CD4-positive, alpha-beta T cell treated with Interleukin-17A for 1 hour (primary cell): ENCODE measurements at places on chromosomes 3 and 15.

DNA sequence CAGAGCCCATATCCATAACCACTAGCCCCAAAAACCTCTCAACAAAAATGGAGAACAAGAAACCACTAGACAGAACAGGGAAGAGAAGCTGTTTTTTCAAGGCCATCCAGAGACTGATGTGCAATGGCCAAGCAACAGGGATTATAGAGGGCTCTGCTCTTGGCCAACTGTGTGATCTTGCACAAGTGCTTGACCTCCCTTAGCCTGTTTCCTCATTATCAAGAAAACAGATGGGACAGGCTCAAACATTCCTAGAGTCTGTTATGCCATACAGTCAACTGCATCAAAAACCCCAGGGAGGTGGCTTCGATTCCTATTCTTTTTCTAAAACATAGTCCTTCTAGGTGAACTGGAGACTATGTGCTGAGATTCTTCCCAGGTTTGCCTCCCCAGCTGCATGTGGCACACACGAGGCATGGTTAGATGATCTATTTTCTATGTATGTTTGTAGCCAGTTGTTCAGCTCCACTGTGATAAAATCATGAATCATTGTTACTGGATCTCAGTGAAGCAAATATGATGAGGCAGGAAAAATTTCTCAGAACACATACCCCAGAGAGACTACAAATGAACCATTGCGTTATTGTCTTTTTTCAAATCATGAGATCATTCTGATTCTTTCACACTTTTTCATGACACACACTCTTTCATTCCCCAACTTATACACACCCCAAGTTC is 132.9 kb upstream of the TGFBR2 start:
- DNase-seq, result no peak

GRCh38 chr15:92499731-92500530 is 106.2 kb downstream of the ST8SIA2 start:
- DNase-seq, result no peak

GRCh38 chr15:40325700-40326099 is 2.2 kb downstream of the INAFM2 start:
- no peak for DNase-seq

GRCh38 chr3:127717357-127718244 is 44.8 kb downstream of the ABTB1 start:
- no peak for DNase-seq

- no peak for DNase-seq
These were observed 76.4 kb upstream of the SCN5A start for GRCh38 chr3:38725726-38726419.

DNA sequence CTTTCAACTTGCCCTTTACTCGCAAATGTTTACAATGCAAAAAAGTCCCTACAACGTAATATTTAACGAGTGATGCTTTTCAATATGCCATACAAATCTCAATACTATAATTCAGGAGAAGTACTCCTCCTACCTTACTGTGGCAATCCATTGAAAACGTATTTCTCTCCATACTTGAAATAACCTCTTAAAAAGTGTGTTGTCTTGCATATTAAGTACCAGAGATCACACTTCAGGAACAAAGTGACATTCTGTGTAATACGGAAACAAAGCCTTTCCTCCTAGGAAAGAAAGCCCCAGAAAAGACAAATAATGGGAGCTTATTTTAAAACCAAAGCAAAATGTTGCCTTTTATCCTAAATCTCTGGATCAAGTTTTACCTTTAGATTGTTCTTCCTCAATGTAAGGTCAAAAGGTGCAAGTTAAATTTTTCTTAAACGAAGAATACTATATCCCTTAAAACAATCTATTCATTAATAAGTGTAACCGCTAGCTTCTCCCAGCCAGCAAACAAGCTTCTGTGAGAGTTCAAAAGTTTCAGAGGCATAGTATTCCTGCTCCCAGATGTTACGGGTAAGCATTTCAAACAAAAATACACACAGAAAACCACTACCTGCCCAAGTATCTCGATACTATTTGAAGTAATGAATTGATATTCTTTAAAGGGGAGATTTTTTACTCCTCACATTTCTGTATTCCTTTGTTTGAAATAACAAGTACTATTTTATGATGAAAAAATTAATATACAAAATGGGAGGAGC is 1.7 kb downstream of the TJP1 start:
- DNase-seq, result no peak

- DNase-seq, result no peak
These were observed 133.2 kb downstream of the ANXA2 start for GRCh38 chr15:60264566-60264965.

- DNase-seq, result peak; percentile 53
These were observed 216.9 kb downstream of the IGSF11 start for GRCh38 chr3:118817748-118818165.

GRCh38 chr15:79930516-79930915 is 33.7 kb upstream of the MTHFS start:
- no peak for DNase-seq

GRCh38 chr15:31262143-31262530 is 64.5 kb upstream of the KLF13 start:
- DNase-seq, result no peak

GRCh38 chr15:60573936-60574335 is 95.0 kb upstream of the ICE2 start:
- peak; percentile 78 for DNase-seq

GRCh38 chr3:193983846-193984818 is 151.8 kb upstream of the HES1 start:
- no peak for DNase-seq

GRCh38 chr3:126028096-126028495 is 55.8 kb downstream of the SLC41A3 start:
- DNase-seq, result no peak

DNA sequence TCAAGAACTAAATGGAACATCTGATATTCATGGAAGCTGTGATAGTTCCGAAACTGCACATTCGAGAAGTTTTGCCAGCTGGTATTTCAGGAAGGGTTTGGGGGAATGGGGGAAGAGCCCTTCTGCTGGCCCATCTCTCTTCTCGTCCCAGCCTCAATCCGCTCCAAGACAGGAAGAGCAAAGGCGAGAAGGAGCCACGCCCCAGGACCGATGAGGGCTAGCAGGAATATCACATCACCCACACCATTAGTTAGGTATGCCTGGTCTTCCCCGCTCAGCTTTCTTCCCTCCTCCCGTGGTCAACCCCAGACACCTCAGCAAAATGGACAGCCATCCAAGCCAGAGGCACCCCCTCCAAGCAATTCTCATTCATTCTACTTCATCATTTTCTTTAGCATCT is 14.9 kb upstream of the PCSK6 start:
- no peak for DNase-seq

DNA sequence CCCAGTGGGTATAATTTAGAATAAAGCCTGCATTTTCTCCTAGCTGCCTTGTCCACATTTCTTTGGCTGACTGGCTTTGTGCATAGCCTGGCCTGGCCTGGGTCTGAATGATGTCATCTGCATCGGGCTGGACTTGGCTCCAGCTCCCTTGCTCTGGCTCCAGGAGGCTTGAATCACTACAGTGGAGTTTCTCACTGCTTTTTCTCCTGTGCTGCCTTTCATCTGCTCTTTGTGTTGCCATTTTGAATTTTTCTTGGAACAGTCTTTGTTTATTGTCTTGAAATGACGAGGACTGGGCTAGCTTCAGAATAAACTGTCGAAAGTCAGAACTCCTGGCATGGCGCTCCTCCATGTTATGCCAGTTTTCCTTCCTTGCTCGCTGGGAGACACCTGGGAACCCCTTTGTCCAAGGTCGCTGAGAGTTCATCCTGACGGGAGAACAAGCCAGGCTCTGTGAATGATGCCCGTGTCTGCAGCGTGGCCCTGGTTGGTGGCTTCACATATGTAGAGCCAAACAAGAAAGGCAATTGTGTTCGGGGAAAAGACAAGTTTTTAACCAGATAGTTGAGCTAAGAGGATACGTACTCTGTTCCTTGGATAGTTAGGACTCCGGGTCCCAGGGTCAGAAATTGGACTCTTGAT is 258.9 kb downstream of the PDZRN3 start:
- DNase-seq, result no peak

GRCh38 chr15:85488997-85489396 is 108.6 kb downstream of the AKAP13 start:
- DNase-seq, result no peak

GRCh38 chr3:66039590-66039887 is 821 bp upstream of the MAGI1 start:
- no peak for DNase-seq

GRCh38 chr3:151227266-151227806 is 24.3 kb upstream of the GPR171 start:
- DNase-seq, result no peak

GRCh38 chr3:146948186-146948585 is 343.0 kb upstream of the PLSCR5 start:
- DNase-seq, result no peak

DNA sequence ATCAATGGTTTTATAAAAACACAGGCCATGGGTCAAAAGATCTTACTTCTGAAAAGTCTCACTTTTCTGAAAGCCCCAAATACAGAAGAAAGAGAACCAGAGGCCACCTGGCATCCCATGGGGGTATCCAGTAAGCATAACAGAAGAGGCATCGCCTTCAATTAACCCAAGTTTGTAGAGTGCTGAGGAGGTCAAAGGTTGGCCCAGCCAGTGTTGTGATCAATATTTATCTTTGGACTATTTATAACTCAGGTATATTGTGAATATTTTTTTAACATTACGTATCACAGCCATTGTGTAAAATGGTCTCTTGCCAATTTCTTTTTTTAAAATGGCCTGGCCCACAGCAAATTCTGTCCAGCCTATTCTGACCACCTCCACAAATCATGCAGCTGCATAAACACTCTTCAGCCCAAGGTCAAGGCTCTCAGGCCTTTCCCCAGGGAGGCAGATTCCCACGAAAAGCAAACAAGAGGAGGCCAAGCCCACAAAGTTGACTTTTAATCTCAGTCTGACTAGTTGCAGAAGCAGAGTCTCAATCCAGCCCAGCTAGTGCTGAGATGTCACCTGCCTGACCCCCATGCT is 26.2 kb upstream of the SPTBN5 start:
- DNase-seq, result no peak
